Stimulated activated CD8-positive, alpha-beta memory T cell treated with anti-CD3 and anti-CD28 coated beads, Interleukin-4, amount 100 ng/mL, for 1 hour (primary cell): ENCODE measurements at places on chromosomes 3 and 15.

DNA sequence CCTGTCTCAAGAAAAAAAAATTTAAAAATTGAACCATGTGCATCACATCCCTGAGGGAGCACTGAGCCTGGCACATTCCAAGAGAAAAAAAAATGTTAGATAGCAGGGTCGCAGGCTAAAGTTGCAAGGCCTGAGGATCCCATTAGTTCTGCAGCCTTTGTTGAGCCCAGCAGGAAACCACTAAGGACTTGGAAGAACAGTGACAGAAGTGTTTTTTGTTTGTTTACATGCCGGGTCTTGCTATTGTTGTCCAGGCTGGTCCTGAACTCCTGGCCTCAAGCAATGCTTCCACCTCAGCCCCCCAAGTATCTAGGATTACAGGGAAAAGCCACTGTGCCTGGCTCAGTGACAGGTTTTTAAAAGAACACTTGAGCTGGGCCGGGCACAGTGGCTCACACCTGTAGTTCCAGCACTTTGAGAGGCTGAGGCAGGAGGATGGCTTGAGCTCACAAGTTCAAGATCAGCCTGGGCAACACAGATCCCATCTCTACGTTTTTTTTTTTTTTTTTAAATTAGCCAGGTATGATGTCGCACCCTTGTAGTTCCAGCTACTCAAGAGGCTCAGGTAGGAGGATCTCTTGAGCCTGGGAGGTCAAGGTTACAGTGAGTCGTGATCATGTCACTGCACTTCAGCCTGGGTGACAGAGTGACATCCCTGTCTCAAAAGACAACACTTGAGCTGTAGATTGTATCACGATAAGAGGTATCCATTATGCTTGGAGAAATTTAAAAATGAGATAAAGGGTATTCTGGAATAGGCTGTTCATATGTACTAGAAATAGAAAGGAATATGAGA lies 15.2 kb downstream of the CHAC1 start:
- no peak for DNase-seq

- DNase-seq: no peak
Observed at GRCh38 chr3:4979428-4980228, at the start of gene BHLHE40. Gene BHLHE40 (plus strand): TSS chr3:4979437. CDS start chr3:4979719, 282 bp downstream.

- DNase-seq: no peak
Observed at GRCh38 chr3:52570076-52570475, 33.7 kb downstream of the UQCC5 start.

DNA sequence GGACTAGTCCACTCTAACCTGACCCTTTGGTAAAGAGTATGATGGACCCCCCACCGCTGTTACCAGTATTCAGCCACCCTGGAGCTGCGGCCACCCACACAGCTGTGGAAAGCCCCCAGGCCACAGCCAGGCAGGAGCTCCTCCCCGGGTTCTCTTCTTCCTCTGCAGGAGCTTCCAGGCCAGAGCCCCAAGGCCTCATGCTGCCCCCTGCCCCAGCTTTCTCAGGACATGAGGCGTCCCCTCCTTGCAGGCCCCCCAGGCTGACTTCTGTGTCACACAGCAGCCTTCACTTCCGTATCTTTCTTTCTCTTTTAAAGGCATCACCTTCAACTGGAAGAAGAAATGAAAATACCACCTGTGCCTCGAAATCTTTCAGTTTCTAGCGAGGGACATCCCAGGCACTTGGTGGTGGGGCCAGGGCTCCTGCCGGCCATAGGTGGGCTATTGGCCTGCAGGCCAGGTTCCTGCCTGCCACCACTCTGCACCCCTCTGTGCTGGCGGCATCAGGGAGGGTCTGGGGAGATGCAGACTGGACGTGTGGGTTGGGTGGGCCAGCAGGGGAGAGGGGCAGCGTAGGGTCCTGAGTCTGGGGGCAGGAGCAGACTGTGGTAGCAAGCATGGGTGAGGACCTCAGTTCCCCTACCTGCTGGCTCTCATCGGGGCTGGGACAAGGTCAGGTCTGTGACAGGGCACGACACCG lies 19.9 kb downstream of the KLF13 start:
- DNase-seq: no peak

- no peak for DNase-seq
Observed at GRCh38 chr3:132268956-132269355, 48.3 kb upstream of the ACP3 start.

- DNase-seq: no peak
Observed at GRCh38 chr3:4838621-4839022, 140.6 kb upstream of the BHLHE40 start.

GRCh38 chr15:32844118-32844711 lies 126.4 kb downstream of the GREM1 start:
- DNase-seq: no peak

DNA sequence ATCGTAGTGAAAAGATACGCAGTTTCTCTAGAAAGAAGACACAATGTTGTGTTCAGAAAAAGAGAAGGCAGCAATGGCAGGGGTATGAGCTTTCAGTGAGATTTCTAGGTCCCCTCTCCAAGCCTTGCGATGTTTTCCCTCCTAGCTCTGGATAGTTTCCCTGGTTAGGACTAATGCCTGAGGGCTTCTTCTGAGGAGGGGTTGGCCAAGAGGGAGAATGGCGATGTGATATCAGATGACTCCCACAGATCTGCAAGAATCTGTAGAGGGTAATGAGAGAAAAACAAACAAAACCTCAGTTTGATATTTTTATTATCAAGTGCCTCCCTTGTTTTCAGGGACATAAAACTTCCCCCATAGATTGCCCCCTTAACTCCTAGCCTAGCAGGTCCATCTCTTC lies 4.1 kb upstream of the CLDN1 start:
- no peak for DNase-seq

- no peak for DNase-seq
Observed at GRCh38 chr3:78906245-78906644, 861.6 kb downstream of the ROBO1 start.

- DNase-seq: no peak
Observed at GRCh38 chr15:93500155-93500554, 411.1 kb upstream of the RGMA start.

GRCh38 chr15:40360015-40360414 lies 2.0 kb downstream of the DISP2 start:
- no peak for DNase-seq

DNA sequence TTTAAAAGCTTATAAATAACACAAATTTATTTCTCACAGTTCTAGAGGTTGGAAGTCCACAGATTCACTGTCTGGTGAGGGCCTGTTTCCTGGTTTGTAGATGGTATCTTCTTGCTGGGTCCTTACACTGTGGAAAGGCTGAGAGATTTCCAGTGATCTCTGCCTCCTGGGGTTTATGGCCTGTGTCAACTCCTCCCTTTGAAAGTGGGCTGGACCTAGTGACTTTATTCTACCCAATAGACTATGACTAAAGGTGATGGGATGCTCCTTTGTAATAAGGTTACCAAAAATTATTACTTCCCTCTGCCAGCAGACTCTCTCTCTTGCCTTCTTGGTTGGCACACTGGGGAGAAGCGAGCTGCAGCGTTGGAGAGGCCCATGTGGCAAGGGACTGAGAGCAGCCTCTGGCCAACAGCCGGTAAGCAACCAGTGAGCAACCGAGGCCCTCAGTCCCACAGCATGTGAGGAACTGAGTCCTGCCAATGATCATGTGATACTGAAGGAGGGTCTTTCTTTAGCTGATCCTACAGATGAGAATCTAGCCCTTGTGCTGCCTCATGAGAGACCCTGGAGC lies 14.0 kb upstream of the COPG1 start:
- no peak for DNase-seq

- DNase-seq: no peak
Observed at GRCh38 chr3:142115867-142116668, 33.3 kb downstream of the TFDP2 start.

DNA sequence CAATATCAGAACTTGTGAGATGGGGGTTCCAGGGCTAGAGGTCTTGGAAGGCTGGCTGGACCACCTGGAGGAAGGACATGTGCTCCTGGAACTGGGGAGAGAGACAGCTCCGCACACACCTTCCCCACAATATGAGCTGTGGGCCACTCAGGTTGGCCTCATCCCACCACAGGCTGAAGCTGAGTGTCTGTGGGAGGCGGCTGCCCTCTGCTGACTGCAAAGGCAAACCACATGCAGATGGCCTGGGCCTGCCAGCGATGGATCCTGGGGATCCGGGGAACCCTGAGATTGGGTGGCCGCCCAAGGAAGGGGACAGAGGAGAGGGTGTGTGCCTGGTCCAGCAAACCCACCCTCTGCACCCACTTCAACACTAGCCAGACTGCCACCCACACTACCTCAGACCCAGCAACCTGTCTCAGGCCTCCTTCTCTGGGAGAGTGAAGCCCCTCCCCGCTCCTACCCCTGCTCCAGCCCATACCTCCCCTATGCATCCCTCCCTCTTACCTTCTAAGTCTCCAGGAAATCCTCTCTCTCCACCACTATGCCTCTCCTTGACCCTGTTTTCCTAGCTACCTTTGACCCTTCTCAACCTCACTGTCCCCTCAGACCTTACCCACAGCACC lies 44.8 kb downstream of the CYP11A1 start:
- DNase-seq: no peak

DNA sequence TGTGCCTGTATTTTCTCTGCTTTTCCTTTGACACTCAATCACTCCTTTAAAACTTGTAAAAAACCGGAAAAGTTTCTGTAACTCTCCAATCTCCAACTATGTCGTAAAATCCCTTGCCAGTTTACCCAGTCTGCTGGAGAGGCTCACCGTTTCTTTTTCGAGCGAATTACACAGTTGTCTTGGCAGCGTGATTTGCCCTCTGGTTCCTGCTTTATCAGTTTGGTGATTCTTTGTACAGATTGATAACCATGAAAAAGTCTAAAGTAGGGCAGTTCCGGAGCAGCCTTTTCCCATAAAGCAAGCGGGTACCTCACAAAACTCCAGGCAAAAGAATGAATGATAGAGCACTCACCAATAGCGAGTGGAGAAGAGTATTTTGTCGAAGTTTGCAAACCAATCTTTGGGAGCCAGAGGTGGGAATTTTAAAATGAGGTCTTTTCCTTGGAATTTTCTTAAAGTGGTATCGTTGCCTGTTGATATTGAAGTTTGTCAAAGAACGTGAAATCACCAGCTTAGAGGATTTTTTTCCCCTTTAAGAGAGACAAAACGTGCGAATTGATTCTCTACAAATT lies at the start of gene TTC23:
TSS of gene TTC23 (minus strand) at position 312 of the 572 bp plus-strand sequence. CDS start 20,869 bp downstream, outside the sequence.
- no peak for DNase-seq

DNA sequence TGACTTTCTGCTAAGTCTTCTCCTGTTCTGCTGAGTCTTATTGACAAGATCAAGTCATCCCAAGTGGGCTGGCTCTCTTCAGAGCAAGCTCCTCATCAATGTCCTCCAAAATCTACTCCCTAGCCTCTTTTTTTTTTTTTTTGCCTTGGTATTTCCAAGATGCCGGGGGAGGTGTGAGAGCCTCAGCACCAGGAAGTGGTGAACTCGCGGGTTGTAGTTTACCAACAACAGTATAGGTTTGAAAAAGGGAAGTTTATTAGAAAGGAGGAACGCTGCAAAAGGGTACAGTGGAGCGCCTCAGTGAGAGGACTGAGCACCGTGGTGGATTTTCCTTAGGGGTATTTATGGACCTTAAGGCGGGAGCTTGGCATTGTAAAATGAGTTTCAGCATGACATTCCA lies 94.3 kb upstream of the SGO1 start:
- DNase-seq: no peak

DNA sequence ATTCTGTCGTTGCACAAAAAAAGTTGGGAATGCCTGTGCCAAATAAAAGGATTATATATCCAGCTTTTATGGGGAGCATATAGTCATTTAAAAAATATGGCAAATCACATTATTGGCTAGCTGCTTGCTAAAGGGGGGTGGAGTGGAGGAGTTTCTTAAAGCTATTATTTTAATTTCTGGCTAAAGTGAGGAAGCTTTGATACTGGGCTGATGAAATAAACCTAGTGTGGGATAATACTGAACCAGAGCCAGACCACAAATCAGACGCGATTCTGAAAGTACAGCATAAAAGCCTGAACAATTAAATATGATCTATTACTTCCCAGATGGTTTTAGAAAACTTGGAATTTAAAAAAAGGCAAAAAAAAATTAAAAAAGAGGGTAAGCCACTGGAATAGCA lies 14.4 kb downstream of the POLR2M start:
- DNase-seq: no peak

DNA sequence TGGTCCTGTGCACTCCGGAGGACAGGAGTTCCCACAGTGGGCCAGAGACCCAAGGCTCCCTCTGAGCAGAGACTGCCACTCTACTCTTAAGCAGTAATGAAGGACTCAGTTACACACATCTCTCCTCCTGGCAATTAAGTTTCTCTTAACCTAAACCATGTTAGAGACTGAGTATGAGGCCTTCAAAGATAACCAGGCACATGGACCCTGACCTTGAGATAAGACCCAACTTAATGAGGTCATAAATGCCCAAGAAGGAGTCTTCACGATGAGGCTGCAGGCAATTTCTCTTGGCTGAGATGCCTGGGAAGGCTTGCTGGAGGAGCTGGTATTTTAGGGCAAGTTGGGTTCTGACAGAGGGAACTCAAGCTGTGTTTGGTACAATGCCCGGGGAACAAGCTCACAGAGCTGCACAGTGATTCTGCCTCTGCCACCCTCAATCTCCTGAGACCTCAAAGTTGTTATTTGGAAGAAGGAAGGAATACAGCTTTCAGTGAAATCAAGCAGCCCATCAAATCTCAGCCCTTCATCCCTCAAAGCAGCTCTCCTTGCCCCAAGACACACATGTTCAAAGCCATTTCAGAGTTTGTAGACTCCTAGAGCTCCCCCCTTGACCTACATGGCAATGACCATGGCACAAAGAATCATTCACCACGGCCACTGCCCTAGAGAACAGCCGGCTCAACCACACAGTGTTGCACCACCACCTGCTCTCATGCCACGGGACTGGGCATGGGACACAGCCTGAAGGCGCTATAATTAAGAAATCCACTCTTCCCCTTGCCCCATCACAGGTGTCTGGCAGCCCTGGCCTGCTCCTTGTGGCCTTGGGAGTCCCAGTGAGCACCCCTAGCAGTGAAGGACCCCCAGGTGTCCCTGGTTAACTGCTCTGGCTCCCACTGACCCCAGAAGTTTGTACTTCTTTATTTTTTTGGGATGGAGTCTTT lies 7.1 kb downstream of the RMDN3 start:
- no peak for DNase-seq
